ENCODE measurements at places on chromosomes 1 and 21.

GRCh38 chr1:30374400-30375070, 348.9 kb downstream of the MATN1 start:
- DNase-seq, result no peak

- peak; percentile 88 for DNase-seq
These were observed 61.4 kb downstream of the OLFML2B start for GRCh38 chr1:161962091-161962887.

DNA sequence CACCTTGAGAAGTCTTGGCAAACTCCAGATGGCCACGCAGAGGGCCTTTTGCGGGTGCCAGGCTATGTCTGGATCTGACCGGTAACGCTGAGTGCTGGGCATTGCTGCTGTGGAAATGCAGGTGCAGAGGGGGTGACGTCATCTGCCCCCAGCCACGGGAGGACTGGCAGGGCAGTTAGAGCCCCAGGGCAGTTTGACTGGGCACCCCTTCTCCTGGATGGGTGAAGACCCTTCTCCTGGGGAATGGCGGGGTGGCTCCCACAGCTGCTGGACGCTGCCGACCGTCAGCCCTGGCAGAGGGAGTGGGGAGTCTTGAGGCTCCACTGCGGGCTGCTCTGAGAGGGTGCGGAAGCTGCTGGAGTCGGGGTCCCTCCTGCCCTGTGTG, 12.6 kb upstream of the EDN2 start:
- DNase-seq, result no peak

GRCh38 chr1:41639332-41639936, 155.0 kb upstream of the EDN2 start:
- DNase-seq, result peak; percentile 84

GRCh38 chr1:165497069-165498013, 46.5 kb upstream of the LRRC52 start:
- no peak for DNase-seq

GRCh38 chr21:34640858-34641257, 25.9 kb upstream of the RCAN1 start:
- DNase-seq, result peak; percentile 91

GRCh38 chr1:110482662-110483307, 31.8 kb downstream of the PROK1 start:
- no peak for DNase-seq

- DNase-seq, result no peak
These were observed 294.6 kb downstream of the TTLL7 start for GRCh38 chr1:83704350-83704749.

- no peak for DNase-seq
These were observed 820.7 kb downstream of the NCAM2 start for GRCh38 chr21:21818898-21819297.

DNA sequence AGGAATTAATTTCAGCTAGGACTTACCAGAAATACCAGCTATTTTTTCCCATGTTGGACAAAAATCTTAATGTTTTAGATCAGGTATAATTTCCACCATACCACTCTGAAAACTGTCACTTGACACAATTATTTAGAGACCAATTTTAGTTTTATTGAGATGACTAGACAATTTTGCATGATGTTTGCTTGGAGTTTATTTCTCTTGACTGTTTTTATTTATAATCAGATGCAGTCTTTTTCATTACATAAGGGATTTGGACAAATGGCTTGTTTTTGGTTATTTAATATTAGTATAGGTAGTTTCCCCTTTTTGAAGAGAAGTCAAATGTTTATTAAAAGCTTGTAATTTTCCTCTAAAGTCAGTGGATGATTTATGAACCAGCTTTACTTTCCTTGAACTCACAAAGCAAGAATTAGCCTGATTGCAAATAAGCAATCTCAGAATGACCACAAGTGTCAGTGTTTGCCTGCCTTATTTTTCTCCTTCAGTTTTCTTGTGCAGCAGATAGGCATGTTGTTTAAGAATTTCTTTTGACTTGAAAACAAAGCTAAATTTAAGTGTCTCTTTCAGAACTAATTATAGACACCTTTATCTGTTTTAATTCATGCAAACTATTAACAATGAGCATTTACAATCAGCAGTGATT, 3.8 kb upstream of the B3GALT2 start:
- DNase-seq, result no peak

- no peak for DNase-seq
These were observed 57.1 kb downstream of the EVA1C start for GRCh38 chr21:32469628-32470027.

GRCh38 chr21:34812504-34813265, 143.9 kb downstream of the CLIC6 start:
- peak; percentile 89 for DNase-seq

GRCh38 chr1:12617901-12618660, at the start of gene DHRS3:
Gene DHRS3 (minus strand): TSS chr1:12618210. CDS start chr1:12617348, 862 bp downstream.
- DNase-seq, result peak; percentile 85

DNA sequence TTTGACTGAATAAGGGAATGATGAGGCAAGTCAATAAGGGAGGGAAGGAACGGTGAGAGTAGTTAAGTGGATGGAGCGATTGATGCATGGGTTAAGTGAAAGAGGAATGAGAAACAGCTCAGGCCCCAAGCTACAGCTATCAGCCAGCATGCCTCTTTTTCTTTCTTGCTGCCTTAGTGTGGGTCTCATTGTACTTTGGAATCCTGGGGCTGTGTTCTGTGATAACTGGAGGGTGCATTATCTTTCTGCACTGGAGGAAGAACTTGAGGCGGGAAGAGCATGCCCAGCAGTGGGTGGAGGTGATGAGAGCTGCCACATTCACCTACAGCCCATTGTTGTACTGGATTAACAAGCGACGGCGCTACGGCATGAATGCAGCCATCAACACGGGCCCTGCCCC, 1.0 kb downstream of the TEX38 start:
- no peak for DNase-seq

- DNase-seq, result no peak
These were observed 91.1 kb downstream of the DDX20 start for GRCh38 chr1:111846842-111847241.

- no peak for DNase-seq
These were observed 695.3 kb downstream of the PTPRU start for GRCh38 chr1:29931477-29932175.

DNA sequence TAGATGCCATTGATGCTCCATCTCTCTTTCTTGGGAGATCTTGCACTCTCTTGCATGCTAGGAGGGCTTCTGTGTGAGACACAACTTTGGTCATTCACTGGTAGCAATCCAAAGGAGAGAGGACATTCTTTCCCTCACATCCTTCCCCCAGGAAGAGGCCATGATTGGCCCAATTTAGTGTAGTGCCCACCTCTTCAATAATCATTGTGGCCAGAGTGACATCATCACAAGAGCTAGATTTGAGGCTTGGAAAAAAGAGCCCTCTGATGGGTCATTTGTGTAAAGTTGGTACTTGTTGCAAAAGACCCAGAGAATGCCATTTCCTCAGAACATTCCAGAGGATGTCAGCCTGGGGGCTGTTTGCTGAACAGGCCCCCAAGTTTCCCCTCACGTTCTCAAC, 30.2 kb downstream of the S100A6 start:
- DNase-seq, result no peak

GRCh38 chr1:225470211-225471108, 42.6 kb upstream of the LBR start:
- no peak for DNase-seq

DNA sequence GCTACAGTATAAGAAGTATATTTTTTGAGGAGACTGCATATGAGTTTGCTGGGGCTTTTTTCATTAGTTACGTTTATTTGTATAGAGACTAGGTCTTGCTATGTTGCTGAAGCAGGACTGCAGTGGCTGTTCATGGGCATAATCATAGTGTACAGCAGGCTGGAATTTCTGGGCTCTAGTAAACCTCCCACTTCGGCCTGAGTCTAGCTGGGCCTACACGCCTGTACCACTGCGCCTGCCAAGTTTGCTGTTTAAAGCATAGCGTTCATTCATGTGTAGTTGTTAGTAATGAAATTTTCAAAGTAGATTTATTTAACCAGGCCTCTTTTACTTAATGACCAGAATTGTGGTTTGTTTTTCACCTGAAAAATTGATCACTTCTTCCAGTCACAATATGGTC, 33.8 kb downstream of the HS2ST1 start:
- DNase-seq, result no peak

GRCh38 chr1:69527273-69527672, 40.4 kb upstream of the LRRC7 start:
- no peak for DNase-seq

GRCh38 chr21:43598416-43599120, 60.7 kb downstream of the HSF2BP start:
- DNase-seq, result peak; percentile 77

DNA sequence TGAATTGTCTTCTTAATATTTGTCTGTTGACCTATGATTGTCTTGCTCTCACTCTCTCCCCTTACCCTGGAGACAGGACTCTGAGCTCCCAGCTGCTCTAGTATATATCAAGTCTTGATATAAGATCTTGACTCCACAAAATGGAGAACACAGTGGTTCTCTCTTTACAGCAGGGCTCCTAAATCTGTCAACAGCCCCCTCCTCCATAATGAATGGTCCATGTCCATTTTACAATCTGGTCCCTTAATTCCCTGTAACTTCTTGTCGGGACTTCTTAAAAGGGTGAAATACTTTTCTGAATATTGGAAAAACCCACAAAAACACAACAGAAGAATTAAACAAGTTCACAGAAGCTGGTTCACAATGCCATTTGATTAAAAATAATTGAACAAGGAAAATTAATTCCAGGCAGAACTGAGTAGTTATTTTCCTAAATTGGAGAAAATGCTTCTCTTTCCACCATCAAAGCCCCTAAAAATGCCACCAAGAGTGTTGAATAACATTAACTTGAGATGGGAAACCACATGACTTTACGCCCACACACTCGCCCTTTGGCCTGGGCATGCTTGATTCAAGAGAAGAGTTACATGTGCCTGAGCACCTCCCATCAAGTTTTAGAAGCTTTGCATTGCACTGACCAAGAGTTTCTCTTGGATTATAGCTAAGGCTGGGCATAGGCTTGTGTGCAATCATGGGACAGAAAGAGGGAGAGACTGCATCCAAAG, 109.8 kb downstream of the TOMM20 start:
- DNase-seq, result no peak

- DNase-seq, result no peak
These were observed 48.9 kb downstream of the CD247 start for GRCh38 chr1:167469280-167469965.

GRCh38 chr1:153364766-153365666, 7.4 kb downstream of the S100A9 start:
- DNase-seq, result no peak

DNA sequence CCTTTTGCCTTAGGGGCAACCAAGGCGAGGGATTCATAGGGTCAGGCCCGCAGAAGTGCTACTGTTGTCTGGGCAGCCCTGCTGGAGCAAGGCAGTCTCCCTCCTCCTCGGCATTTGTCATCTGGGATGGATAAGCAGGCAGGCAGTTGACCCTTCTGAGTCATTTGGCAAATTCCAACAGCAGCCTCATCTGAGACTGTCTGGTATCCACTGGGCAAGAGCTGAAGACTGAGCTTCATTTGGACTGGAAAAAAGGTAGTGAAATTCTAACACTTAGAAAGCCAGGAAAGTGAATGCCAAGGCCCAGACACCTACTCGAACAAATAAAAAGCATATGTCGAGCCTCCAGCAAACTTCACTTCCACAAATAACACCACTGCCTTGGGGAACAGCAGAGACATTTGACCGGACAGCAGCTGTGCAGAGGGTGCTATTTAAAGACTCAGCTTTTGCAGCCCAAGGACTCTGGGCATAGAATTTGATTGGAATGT, 4.0 kb upstream of the ZBTB40 start:
- peak; percentile 84 for DNase-seq

- DNase-seq, result no peak
These were observed 120.7 kb downstream of the NGF start for GRCh38 chr1:115217150-115218033.

DNA sequence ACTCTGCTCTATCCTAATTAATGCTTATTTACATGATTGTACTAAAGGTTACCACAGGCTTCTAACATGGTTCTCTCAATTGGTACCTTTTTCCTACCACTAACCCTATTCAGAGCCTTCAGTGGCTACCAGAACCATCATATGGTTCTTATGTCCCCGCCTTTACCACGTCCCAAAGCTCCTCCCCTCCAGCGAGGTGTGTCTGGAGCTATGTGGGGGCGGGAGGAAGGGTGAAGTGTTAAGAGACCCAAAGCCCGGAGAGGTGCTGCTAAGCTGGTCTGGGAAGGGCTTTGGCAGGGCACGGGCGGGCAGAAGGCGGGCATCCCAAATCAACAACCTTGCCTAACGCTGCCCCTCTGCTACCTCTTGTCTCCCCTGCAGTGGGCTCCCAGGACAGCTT, 10.0 kb downstream of the SPATA46 start:
- DNase-seq, result no peak

DNA sequence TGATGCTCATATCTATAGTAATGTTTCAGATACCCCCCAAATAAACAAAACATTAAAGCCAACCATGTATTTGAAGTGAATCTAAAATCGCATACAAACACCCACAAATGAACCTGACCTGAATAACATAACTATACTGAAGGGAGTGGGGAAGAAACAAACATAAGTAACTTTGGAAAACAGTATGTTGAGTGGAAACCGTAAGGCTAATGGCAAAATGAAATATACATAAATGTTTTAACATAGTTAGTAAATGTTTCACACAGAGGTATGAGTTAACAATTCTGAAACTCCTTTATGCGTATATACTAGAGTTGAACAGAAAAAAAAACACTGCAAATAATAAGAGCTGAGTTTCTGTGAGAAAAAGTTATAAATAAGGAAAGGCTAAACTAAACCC, 125.6 kb downstream of the ACBD6 start:
- no peak for DNase-seq

DNA sequence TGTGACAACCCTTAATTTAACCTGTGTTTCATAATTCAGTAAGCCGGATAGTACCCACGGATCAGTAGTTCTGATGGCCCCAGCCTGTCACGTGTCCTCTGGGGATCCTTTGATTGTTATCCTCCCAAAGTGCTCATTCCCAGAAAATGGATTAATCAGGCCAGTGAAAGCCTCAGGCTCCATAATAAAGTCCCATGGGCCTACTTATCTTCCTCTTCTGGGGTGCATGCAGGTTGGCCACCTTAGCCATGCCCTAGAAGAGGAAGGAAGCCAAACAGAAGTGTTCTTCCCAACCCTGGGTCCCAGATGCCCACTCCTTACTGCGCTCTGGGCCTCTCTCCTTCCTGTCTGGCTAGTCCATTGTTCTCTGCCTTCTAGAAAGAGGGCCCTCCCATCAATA, 146.1 kb downstream of the EDEM3 start:
- no peak for DNase-seq

- no peak for DNase-seq
These were observed 2.7 kb upstream of the MYCBP start for GRCh38 chr1:38875811-38876210.

GRCh38 chr1:53413175-53414001, 45.8 kb upstream of the DMRTB1 start:
- DNase-seq, result peak; percentile 89
